Endodermal cell (in vitro differentiated cells): ENCODE measurements at places on chromosomes 12 and 14. TPM values are rescaled to one million over a fixed set of nuclear protein-coding genes. Genes with fewer than 3 reads are reported as not detected.
A peak's percentile ranks its signal among the peaks of the same experiment; 100 is the strongest.

The PRORP gene
- total RNA-seq: 30.8 to 57.7 TPM (median 57.2 TPM) in 3 replicates

The GALNT16 gene
- 6.0 to 8.0 TPM (median 6.8 TPM) in 3 replicates for total RNA-seq

The PLEK2 gene
- total RNA-seq: 1.6 to 2.0 TPM (median 1.9 TPM) in 3 replicates

The C14orf39 gene
- total RNA-seq: 0.72 to 1.1 TPM (median 0.97 TPM) in 3 replicates

The VWF gene
- 404 and 476 TPM in 2 replicates for total RNA-seq

- no peaks in the 10 kb centered on the region for H3K36me3 ChIP-seq
- no peak for DNase-seq
- H3K4me1 ChIP-seq: peaks cover 5% of the 10 kb centered on the region
- no peaks in the 10 kb centered on the region for H3K27me3 ChIP-seq
- H3K27ac ChIP-seq: no peak overlapping the region
Measured at GRCh38 chr14:61151251-61151650, 129.9 kb downstream of the TMEM30B start.

GRCh38 chr12:110246636-110247339 lies 34.3 kb upstream of the ATP2A2 start:
- H3K4me3 ChIP-seq: no peak overlapping the region
- H3K27ac ChIP-seq: no peak overlapping the region
- peaks cover 19% of the 10 kb centered on the region for H3K4me1 ChIP-seq
- H3K27me3 ChIP-seq: no peaks in the 10 kb centered on the region
- no peak for DNase-seq
- H3K36me3 ChIP-seq: peaks cover 11% of the 10 kb centered on the region

GRCh38 chr14:93047661-93048060 lies 68.1 kb downstream of the ITPK1 start:
- no peak overlapping the region for H3K27ac ChIP-seq
- no peak overlapping the region for H3K4me3 ChIP-seq
- H3K36me3 ChIP-seq: no peaks in the 10 kb centered on the region

- no peak overlapping the region for H3K27ac ChIP-seq
- DNase-seq: no peak
- no peaks in the 10 kb centered on the region for H3K4me1 ChIP-seq
Measured at GRCh38 chr12:67452119-67452805, 183.1 kb downstream of the CAND1 start.

DNA sequence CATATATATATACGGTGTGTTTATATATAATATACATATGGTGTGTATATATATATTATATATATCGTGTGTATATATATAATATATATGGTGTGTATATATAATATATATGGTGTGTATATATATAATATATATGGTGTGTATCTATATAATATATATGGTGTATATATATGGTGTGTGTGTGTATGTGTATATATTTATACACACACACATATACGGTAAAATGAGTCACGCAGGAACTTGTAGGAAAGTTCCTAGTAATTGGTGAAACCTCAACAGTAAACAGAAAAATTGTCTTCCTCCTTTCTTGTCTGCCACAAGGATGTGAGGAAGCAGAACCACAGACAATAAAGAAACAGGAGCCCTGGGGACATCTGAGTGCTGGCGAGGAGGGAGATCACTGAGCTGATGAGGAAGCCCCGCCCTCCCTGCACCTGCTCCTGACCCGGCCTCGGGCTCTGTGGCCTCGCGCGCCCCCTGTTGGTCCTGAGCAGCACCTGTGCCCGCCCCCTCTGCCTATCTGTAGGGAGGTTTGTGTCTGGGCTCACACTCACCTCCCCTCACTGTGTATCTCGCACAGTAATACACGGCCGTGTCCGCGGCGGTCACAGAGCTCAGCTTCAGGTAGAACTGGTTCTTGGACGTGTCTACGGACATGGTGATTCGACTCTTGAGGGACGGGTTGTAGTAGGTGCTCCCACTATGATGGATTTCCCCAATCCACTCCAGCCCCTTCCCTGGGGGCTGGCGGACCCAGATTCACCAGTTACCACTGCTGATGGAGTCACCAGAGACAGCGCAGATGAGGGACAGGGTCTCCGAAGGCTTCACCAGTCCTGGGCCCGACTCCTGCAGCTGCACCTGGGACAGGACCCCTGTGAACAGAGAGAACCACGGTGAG lies 1079.4 kb downstream of the TMEM121 start:
- H3K27me3 ChIP-seq: no peaks in the 10 kb centered on the region
- H3K27ac ChIP-seq: no peak overlapping the region
- H3K36me3 ChIP-seq: no peaks in the 10 kb centered on the region
- H3K4me3 ChIP-seq: no peak overlapping the region
- peak; percentile 44 for DNase-seq
- no peaks in the 10 kb centered on the region for H3K4me1 ChIP-seq

- DNase-seq: no peak
- no peak overlapping the region for H3K27ac ChIP-seq
- H3K4me1 ChIP-seq: no peaks in the 10 kb centered on the region
- peaks cover 8% of the 10 kb centered on the region for H3K27me3 ChIP-seq
Measured at GRCh38 chr12:132624910-132625630, 6.5 kb downstream of the P2RX2 start.
